D721Med (cell line): ENCODE measurements at places on chromosomes 5 and 9.

GRCh38 chr9:133978226-133978898, 13.8 kb downstream of the VAV2 start:
- no peak for DNase-seq

DNA sequence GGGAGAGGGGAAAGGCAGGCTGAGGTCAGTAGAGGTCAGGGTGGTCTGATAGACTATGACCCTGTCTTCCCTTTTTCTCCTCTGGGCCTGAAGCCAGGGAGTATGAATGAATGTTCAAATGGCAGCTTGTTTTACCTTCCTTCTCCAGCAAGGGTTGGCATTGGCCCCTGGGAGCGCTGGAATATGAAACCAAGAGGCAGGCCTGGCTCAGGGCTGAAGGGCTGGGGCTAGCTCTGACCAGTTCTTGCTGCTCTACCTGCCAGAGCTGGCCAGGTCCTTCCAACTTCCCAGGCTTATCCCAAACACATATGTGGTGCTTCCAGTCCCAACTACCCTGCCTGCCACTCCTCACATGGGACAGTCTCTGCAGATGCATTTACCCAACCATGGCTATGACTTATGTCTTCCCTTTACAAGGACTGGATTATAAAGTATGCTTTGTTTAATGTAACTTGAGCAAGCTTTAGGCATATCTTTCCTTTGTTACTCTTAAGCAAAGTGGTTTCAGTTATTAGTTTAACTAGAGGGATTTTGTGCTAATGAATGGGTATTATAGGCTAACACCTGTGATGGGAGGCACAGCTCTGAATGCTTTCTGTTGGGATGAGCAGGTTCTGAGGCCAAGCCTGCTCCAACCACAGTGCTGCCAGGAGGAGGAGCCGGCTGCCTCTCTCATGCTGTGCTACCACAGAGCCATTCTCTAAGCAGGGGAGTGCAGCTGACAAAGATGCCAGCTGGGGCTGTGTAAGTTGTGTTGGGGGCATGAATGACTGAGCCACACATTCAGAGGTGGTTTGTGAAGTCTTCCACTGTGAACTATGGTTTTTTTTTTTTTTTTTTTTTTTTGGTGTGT, 6.1 kb downstream of the CCNI2 start:
- DNase-seq, result no peak

- DNase-seq, result no peak
These were observed 556 bp downstream of the PCDHGC3 start for GRCh38 chr5:141476132-141476911.

DNA sequence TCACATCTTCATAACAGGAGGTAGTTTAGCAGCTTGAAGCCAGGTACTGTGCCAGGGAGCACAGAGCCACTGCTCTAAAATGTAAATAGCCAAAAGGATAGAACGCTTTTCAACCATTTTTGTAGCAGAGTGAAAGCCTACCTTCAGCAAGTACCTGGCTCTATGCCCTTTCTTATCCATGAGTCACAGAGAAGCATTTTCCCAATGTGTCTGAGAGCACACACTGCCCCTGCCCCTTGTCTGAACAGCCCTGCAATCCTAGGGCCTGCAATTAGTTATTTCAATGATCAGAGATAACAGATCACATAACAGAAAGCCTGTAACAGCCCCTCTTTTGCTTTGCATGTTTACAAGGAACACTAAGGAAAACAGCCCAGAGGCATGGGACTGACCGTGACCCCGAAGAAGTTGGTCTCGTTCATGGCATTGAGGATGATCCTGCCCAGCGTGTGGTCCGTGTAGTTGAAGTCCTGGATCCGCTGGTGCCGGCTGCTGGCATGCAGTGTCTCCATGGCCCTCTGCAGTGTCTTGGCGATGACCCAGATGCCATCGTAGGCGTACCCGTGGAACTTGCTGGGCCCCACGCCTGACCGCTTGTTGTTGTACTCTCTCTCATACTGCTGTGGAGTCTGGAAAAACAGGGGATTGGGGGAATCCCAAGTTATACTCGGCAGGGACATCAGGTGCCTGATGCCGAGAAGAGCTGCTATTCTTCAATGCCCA, 198.3 kb upstream of the TBC1D2 start:
- no peak for DNase-seq

GRCh38 chr5:132049093-132049492, 11.4 kb upstream of the IL3 start:
- DNase-seq, result no peak

GRCh38 chr9:86488345-86488744, 134.1 kb upstream of the TUT7 start:
- DNase-seq, result no peak

DNA sequence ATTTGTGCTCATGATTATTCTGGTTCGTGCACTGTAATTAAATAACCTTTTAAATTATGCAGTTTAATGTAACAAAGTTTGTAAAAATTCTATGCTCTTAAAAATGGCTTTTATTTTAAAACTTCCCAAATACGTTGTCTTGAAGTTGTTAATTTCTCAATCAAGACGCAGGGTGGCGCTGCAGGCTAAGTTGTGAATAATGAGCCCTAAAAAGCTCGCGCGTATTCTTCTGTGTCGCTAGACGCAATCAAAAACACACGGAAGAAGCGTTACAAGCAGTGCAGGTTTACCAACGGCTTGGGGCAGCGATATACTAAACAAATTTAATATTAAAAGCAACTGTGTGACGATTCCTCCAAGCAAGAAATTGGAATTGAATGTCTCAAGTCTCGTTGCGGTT, at the start of gene PCDHB4:
Gene PCDHB4, plus strand, starts transcription at position 256 of the 400 bp plus-strand sequence. CDS start 181 bp downstream, outside the sequence.
- DNase-seq, result no peak

DNA sequence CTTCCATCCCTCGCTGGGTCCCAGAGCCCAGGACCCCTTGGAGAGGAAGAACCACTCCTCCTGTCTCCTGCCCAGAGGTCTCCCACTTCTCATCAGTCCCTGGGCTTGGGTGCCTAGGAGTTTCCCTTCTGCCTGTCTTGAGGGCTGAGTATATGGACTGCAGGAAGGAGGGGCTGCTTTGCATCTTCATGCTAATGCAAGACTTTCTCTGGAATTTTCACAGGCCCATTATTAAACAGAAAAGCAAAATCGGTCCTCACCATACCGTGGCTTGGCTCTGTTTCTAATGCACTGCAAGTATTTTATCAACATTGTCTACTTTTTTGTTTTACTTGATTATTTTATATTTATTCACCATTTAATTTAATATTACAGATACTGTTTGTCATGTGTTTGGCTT, 34.5 kb downstream of the TRIO start:
- no peak for DNase-seq

GRCh38 chr5:23169660-23170416, 316.7 kb upstream of the CDH12 start:
- DNase-seq, result no peak

DNA sequence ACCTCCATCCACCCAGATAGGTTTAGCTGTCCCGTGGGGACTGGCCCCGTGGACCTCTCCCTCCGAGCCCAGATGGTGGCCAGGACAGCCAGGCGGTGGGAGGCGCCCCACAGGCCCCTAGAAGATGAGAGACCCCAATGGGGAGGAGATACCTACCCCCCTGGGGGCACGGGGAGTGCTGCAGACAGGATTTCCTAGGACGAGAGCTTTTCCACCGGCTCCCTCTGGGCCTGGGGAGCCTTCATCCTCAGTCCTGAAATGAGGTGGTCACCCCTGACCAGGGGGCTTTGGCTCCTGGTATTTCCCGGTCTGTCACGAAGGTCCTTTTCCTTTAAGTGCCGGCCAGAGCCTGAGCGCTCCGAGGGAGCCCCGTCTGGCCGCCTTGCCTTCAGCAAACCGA, 46.8 kb downstream of the MRPL36 start:
- DNase-seq, result no peak

DNA sequence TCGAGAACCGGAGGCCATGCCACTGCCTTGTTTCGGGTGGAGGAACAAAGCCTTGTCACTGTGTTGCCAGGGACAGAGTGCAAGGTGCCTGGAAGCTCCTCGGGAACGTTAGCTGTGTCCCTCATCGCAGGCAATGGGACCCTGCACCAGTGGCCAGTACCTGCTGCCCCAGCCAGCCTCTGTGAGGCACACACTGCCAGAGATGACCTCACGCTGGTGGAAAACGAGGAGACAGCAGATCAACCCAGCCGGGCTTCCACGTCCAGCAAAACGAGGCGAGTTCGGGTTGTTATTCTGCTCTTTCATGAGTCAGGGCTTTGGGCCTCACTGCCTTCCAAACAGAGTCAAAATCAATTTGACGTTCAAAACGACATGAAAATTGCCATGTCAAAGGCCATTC, 104.1 kb downstream of the ADAMTS2 start:
- no peak for DNase-seq

- no peak for DNase-seq
These were observed 117.8 kb upstream of the MINAR2 start for GRCh38 chr5:129630101-129630500.

- DNase-seq, result no peak
These were observed 14.3 kb downstream of the WNK2 start for GRCh38 chr9:93198117-93198837.

DNA sequence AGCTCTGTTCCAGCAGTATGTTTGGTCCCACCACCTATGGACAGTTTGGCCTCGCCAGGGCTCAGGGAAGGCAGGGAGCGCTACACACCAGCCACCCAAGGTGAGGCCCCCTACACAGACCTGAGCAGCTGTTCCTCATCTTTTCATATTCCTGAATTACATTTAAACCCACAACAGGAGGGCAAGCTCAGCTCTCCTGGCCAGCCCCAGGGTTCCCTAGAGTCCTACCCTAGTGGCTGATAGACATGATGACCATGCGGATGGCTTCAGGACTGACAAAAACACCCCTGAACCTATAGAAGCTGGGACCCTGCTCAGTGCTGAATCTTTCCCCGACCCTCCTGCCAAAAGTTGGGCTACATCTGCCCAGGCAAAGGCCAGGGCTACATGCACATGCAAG, 6.7 kb upstream of the FOXE1 start:
- no peak for DNase-seq

GRCh38 chr9:79592726-79593493, 21.1 kb downstream of the TLE4 start:
- no peak for DNase-seq

DNA sequence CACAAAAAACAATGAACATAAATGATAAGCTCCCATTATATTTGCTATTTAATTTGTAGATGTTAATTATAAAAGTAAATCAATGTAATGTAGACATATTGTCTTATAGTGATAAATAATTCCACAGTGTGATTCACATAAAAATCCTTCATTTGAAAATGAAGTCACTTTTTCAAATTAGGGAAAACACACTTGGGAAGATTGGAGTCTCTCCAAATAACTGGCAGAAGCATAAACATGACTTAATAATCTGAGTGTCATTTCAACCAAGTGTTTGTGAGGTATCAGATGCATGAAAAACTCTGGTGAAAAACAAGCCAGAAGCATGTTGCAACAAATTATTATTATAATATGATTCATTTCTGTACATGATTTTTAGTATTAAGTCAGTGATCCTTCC, 102.2 kb downstream of the CETN3 start:
- no peak for DNase-seq

DNA sequence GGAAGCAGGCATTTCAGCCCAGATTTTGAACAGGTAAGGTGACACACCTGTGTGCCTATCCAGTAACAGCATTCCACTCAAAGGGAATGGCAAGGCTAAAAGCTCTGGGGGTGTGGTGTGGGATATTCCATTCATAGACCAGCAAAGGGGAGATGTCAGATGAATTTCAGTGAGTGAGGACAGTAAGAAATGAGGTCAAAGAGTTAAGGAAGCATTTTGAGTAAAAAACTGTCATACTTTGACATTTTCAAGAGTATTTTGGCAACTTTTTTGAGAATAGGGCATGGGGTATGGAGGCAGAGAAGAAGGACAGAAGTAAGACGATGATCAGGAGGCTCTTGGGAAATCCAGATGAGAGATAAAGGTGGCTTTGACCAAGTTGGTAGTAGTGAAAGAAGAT, 2.2 kb upstream of the ELOVL7 start:
- no peak for DNase-seq

- no peak for DNase-seq
These were observed 1499.6 kb downstream of the EFNA5 start for GRCh38 chr5:106171132-106171531.

DNA sequence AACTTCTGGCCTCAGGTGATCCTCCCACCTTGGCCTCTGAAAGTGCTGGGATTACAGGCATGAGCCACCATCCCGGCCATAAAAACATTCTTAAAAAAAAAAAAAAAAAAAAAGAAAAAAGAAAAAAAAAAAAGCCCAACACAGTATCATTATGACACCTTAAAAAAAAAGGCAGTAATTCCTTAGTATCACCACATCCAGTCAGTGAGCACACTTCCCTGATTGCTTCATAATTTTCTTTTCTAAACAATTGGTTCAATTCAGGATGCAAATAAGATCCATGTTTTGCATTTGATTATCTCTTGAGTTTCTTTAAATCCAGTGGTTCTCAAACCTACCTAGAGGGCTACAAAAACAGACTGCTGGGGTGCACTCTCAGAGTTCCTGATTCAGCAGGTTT, 182.5 kb downstream of the CDK5RAP2 start:
- no peak for DNase-seq

DNA sequence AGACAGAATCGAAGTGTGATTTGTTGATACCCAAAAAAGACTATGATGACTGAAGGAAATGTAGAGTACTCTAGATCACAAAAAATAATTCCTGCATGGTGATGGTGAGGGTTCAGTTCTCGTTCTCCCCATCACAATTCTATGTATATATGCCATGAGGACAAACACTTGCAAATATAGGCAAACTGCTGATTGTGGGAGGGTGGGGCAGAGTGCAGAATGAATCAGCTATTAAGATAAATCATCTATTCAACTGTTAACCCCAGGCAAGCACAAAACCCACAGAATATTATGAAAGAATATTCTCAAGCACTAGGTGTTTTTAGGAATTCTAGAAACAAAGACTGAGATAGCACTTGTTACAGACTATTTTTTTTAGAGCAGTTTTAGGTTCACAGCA, 13.9 kb upstream of the UBLCP1 start:
- no peak for DNase-seq

DNA sequence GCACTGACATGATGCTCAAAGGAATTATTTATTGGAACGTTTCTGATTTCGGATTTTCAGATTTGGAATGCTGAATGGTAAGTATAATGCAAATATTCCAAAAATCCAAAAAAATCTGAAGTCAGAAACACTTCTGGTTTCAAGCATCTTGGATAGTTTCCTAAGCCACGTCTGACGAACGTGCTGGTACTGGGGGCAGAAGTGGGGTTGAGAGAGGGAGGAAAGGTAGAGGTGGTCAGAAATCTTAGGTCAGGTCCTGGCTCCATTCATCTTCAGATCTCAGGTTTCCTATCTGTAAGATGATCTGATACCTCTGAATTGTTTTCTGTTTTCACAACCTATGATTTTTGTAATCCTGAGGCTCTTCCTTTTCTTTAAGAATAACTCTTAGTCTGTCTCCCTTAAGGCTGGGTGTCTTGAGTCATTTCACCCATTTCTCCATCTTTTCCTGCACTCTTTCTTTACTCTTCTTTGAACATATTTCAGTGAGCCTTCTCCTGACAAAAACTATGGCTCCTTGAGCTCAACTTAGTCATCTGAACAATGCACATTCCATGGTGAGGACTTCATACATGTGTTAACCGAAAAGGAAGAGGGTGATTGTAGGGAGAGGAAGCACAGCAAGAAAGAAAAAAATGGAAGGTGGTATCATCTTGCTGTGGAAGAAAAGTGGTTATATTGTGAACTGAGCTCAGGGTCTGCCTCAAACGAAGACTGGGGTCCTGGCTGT, 3.3 kb downstream of the SGCD start:
- no peak for DNase-seq
